Mammary epithelial cell (primary cell): ENCODE measurements at places on chromosomes 7 and 10. TPM values are rescaled to one million over a fixed set of nuclear protein-coding genes. Genes with fewer than 3 reads are reported as not detected.

Gene STEAP1B
- 0.61 and 1.6 TPM in 2 replicates for total RNA-seq

Gene ANKRD22
- not detected for total RNA-seq

Gene SFXN4
- 11.3 TPM for total RNA-seq

Gene SLC26A5
- not detected in 2 replicates for total RNA-seq

Gene APBB1IP
- total RNA-seq, result not detected

Gene H2BK1
- not detected for total RNA-seq

Gene BPGM
- total RNA-seq, result 55.2 TPM

Gene ICA1
- total RNA-seq, result 5.6 and 8.5 TPM in 2 replicates

Gene ASAH2
- total RNA-seq, result 2.2 and 5.9 TPM in 2 replicates

Gene HTR5A
- not detected for total RNA-seq

Gene EPHA1
- total RNA-seq, result 27.3 TPM

Gene ELN
- total RNA-seq, result 0.50 TPM

Gene ZNRF2
- 13.1 and 17.1 TPM in 2 replicates for total RNA-seq

Gene ASAH2B
- 9.4 and 9.5 TPM in 2 replicates for total RNA-seq

Gene ENO4
- total RNA-seq, result not detected

Gene CYP2E1
- 0.17 TPM for total RNA-seq

Gene AMZ1
- 0.42 TPM in 1 of 2 replicates, not detected in the other for total RNA-seq

Gene PON3
- total RNA-seq, result not detected in 2 replicates

Gene HPSE2
- not detected in 2 replicates for total RNA-seq

Gene PLAC9
- 0.50 TPM for total RNA-seq

Gene ZNF804B
- not detected for total RNA-seq

Gene ENKUR
- total RNA-seq, result under 0.01 TPM

Gene CALML5
- total RNA-seq, result not detected

Gene VGF
- total RNA-seq, result not detected

Gene CDHR1
- 8.8 TPM for total RNA-seq

Gene DDC
- total RNA-seq, result not detected

Gene WIPF3
- 0.50 TPM for total RNA-seq

Gene ABCB4
- not detected for total RNA-seq

Gene TLL2
- 0.17 TPM for total RNA-seq

Gene BICC1
- total RNA-seq, result 11.5 and 15.2 TPM in 2 replicates

Gene GIMAP4
- not detected for total RNA-seq

Gene FAM25G
- 2.9 and 4.1 TPM in 2 replicates for total RNA-seq

Gene LLCFC1
- total RNA-seq, result not detected in 2 replicates
